Neural progenitor cell (in vitro differentiated cells): ENCODE measurements at places on chromosomes 11 and 22. TPM values are rescaled to one million over a fixed set of nuclear protein-coding genes. Genes with fewer than 3 reads are reported as not detected.

DNA sequence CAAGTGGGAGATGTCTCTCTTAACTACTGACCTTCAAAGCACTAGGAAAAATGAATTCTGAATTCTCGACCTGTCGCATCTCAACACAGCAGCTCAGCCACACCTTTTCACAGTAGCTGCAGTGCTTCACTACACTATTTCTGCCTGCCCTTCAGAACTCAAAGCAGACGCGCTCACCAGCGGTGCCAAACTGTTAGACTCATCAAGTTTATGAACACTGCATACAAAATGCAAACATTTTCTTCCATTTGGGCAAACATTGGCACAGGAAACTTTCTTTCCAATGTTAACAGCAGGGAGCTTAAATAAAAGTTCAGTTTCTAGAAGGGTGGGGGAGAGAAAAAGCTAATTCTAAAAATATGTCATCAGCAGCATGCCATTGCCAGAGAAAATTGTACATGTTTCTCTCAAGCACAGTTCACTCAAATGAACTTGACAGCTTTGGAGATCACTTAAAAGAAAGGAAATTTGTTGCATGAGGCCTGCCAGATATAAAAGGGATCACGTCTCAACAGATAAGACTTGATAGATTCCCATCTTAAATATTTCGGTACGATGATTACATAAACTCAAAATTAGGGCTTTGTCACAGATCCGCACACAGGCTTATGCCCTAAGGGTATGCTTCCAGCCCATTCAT, 82.7 kb downstream of the CADM1 start:
- no peak for DNase-seq

The MEI1 gene
- total RNA-seq = 0.25 TPM in 1 of 2 replicates, not detected in the other

The SPDYC gene
- total RNA-seq = not detected in 2 replicates

The GLYATL1 gene
- total RNA-seq = 9.1 and 10.9 TPM in 2 replicates

The PYGM gene
- 1.4 and 2.2 TPM in 2 replicates for total RNA-seq

GRCh38 chr11:44469412-44469811, 96.1 kb upstream of the CD82 start:
- DNase-seq = no peak

DNA sequence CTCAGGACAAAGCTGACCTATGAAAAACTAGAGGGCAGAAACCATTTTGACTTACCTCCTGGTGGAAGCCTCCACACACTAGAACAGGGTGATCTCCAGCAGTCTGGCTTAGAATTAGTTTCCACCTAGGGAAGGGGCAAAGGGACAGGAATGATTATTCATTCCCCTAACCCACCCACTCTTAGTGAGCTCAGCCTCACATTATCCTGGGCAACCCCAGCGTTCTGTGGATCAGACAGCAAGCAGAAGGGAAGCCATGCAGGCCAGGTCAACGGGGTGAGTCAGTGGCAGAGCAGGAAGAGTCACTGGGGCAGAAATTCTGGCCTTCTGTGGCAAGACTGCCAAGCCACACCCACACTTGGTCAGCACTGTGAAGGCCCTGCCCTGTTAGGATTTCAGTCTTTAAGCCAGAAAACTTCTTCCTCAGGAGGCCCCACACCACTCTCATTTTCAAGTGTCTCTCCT, 10.5 kb downstream of the NUMA1 start:
- DNase-seq = peak; percentile 29

The OSM gene
- total RNA-seq = not detected in 2 replicates

- no peak for DNase-seq
Observed at GRCh38 chr11:114182471-114183043, 113.6 kb upstream of the NNMT start.

The NR1H3 gene
- 7.5 and 10.7 TPM in 2 replicates for total RNA-seq

DNA sequence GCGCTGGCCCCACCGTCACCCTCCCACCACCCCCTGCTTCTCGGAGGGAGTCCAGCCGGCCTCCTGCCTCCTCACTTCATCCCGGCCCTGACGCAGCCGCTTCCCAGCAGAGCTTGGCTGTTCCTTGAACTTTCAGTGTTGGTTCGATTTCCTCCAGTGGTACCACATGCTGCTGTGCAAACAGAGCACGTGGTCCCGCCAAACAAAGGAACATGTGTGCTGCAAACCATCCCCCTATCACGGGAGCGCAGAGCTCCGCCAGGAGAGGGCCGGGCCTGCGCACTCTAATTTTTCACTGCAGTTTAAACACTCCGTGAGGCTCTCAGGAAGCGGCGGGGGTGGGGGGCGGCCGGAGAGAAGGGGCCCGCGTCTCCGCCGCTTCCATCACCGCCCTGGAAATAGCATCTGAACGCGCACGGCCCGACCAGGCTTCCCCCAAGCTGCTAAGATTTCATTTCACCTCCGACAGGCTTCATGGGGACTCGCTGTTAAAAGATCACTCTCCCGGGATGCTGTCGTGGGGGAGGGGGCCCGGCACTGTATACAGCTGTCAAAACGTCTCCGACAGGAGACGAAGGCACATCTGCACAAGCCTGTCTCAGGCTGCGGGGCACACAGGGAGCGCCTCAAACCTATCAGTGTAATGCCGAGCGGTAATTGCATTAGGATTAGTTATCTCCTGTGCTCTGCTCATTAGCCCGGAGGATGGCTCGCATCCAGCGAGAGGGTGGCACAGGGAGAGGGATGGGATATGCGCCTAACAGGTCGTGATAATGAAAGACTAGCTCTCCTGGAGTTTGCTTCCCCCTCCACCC, 269.9 kb upstream of the SORL1-AS1 start:
- DNase-seq = peak; percentile 82

The CCDC86 gene
- 3.3 and 9.5 TPM in 2 replicates for total RNA-seq

The MRPL21 gene
- 32.3 and 40.6 TPM in 2 replicates for total RNA-seq

DNA sequence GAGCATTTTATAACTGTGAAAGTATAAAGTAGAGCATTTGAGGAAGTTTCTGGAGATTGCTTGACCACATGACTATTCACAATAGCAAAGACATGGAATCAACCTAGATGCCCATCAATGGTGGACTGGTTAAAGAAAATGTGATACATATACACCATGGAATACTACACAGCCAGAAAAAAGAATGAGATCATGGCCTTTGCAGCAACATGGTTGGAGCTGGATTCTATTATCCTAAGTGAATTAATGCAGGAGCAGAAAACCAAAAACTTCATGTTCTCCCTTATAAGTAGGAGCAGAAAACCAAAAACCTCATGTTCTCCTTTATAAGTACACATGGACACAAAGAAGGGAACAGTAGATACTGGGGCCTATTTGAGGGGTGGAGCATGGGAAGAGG, 30.3 kb downstream of the UVRAG start:
- no peak for DNase-seq

- no peak for DNase-seq
Observed at GRCh38 chr11:65150509-65151299, 16.4 kb upstream of the SYVN1 start.

DNA sequence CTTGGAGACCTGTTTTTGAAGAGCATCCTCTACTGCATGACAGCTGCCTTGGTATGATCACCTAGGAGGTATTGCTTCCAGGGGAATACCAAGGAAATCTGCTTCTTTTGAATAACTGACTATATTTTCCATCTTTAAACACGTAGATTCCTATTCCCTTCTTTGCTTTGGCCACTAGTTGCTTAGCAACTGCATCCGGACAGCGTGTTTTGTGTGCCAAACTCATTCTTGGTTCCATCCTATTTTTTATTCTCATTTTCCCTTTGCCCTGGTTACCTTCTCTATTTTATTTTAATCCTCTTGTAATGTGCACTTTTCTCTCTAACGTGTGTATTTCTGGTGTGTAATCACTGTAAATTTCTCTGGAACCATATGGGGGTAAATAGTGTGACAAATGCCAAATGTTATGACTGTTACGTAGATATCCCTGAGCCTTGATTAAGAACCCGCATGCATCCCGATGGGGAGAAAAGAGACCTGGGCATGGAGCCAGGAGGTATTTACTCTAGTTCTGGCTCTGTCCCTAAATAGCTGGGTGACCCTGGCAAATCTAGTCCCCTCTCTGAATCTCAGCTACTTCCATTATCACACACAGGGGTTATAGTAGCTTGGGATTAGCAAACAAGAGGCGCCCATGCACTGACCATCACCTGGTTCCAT, 241.7 kb downstream of the MIAT start:
- DNase-seq = no peak

DNA sequence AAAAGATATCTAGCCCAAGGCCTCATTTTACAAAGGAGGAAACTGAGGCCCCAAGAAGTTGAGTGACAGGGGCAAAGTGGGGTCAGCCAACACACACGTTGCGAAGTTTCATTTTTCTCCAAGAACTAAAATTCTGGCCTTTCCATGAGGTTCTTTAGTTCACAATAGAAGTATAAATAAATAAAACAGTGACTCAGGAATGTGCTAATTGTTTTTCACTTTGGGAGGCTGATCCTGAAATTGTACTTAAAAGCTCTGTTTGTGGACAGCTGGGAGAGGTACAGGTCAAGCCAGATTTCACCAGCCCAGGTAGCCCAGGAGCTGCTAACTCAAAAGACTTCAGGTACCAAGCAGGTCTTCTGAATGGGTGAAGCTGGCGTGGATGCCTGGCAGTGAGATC, 105.2 kb downstream of the TRAF6 start:
- no peak for DNase-seq

The CDCA5 gene
- 46.7 and 57.3 TPM in 2 replicates for total RNA-seq

The AP5B1 gene
- 3.6 and 13.8 TPM in 2 replicates for total RNA-seq

The POTEH gene
- not detected in 2 replicates for total RNA-seq

DNA sequence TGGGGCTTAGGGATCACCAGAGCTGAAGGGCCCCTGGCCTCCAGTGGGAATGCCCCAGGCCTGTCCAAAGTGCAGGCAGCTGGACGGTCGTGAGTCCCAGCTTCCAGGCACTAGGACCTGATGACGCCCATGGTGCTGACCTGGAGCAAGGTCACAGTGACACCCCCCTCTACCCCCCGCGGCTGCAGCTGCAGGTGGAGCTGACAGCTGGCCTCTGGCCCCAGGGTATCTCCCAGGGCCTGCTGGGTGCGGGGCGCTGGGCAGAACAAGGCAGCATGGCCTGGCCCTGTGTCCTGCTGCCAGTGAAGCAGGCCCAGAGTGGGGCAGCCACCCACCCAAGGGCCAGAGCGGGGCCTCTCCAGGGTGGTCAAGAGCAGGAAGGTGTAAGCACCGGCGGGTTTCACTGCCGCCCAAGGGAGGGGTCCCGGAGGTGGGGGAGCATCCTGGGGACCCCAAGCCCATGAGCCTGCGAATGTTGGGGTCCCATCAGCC, 553 bp upstream of the TCIRG1 start:
- no peak for DNase-seq

The HTR3B gene
- total RNA-seq = not detected in 2 replicates

- DNase-seq = no peak
Observed at GRCh38 chr11:124605719-124606118, 5.5 kb upstream of the PANX3 start.

The GGT1 gene
- total RNA-seq = 4.9 and 7.7 TPM in 2 replicates

GRCh38 chr11:41201156-41201555, 258.3 kb downstream of the LRRC4C start:
- peak; percentile 77 for DNase-seq

DNA sequence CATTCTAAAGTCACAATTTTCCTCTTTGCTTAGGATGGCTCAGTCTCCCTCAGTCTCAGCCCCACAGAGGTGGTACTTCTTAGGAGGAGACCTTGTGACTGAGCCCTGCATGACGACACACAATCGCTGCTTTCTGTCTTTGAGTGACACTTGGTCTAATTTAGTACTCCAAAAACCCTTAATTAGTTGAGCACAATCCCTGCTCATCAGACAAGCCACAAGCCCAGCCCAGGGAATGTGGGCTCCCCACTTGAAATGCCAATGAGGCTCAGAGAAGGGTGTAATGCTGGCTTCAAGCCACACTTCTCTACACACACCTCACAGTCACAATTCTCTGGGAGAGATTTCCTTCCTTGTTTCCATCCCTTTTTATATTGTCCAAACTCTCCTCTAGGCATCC, 101.8 kb downstream of the FEZ1 start:
- no peak for DNase-seq

The MAPK8IP1 gene
- total RNA-seq = 3.7 and 11.0 TPM in 2 replicates

The SCARF2 gene
- 0.22 and 3.9 TPM in 2 replicates for total RNA-seq

DNA sequence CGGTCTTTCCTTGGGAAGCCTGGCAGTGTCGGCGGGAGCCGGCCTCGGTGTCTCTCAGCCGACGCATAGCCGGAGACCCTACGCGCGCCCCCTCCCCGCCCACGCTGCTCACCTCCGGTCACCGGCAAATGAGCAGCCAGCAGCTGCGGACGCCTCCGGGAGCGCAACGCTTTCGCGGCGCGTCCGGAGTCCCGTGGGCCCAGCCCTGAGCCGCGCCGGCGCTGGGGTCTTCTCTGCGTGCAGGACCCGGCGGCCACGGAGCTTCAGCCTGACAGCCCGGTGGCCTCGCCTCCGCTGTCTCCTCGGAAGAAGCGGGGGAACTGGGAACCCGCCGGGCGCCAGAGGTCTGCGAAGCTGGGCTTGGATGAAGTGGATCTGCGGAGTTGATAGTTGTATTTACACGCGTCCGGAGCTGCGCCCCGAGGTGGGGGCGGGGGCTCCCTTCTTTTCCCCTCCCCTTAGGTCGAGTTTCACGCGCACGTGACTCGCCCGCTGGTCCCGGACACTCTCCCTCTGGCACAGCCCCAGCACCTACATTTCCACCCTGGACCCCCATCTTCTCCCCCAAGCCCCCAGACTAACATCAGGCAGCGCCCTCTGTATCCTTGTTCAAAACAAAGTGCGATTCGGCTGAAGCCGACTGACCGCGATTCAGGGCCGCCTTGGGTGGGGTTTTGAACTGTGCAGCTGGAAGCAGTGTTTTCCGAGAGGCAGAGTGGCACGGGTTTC, at the start of gene SLC43A1:
Gene SLC43A1 (minus strand): TSS at position 371 of the 729 bp plus-strand sequence. CDS start 1,591 bp downstream, outside the sequence.
- DNase-seq = peak; percentile 59

The ACRV1 gene
- total RNA-seq = 0.47 and 0.56 TPM in 2 replicates

DNA sequence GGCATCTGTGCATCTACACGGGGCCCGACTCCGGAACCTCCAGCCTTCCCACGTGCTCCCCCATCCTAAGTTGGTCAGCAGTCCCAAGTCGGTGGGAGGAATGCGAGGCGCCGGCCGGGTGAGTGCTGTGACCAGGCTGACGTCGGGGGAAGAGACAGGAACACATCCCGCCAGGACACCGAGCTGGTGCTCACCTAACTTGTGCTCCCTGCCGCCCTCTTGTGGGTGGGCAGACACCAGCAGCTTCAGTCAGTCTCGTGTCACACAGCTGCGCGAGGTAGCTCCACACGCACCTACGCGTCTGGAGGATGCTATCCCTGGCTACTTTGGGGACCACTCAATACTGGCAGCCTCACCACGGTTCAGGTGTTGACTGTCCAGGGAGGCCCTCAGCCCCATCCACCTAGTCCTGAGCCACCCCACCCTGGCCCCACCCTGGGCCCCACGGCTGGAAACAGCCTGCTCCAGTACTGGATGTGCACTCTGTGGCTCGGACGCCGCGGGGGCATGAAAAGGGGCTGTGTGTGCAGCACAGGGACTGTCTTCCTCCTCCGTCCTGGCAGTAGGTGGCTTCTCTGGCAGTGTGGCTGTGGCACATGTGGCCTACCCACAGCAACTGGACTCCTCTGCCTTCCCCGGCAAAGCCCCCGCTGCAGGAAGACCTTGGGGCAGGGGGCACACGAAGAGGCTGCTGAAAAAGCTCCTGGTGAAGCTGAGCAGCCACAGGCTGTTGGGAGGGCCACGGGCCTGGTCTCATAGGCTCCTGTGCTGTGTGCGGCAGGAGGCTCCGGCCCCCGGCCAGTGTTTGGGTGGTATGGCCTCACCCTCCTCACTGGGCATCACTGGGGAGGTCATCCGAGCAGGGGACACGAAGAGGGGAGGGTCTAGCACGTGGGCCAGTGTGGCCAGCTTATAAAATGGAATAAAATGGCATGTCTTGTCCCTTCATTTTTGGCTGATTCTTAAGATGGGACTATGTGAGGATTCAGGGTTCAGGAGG, 11.2 kb upstream of the BID start:
- peak; percentile 50 for DNase-seq
